Activated T-cell treated with anti-CD3 and anti-CD28 coated beads for 4 hours (primary cell): ENCODE measurements at places on chromosomes 1 and 21.

GRCh38 chr21:36021251-36021837 is 39.0 kb downstream of the SETD4 start:
- no peak for DNase-seq

DNA sequence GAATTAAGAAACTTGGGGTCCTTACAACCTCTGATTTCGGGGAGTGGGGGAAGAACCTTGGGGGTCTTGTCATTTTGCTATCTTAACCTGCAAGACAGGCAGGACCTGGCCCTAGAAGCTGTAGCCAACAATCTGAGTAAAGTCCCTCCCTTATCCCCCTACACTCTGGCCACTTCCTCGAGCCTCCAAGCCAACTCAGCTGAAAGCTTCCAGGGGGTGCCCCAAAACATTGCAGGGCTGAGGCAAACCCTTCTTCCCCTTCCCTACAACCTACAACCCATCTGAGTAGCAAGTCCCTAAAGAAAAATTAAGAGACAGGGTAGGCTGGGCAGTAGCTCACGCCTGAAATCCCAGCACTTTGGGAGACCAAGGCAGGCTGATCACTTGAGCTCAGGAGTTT is 5.0 kb downstream of the CERS2 start:
- DNase-seq, result no peak

- no peak for DNase-seq
Measured at GRCh38 chr1:175857756-175858155, 114.4 kb upstream of the TNR start.

GRCh38 chr1:68600049-68600661 is 103.3 kb upstream of the DEPDC1 start:
- no peak for DNase-seq

DNA sequence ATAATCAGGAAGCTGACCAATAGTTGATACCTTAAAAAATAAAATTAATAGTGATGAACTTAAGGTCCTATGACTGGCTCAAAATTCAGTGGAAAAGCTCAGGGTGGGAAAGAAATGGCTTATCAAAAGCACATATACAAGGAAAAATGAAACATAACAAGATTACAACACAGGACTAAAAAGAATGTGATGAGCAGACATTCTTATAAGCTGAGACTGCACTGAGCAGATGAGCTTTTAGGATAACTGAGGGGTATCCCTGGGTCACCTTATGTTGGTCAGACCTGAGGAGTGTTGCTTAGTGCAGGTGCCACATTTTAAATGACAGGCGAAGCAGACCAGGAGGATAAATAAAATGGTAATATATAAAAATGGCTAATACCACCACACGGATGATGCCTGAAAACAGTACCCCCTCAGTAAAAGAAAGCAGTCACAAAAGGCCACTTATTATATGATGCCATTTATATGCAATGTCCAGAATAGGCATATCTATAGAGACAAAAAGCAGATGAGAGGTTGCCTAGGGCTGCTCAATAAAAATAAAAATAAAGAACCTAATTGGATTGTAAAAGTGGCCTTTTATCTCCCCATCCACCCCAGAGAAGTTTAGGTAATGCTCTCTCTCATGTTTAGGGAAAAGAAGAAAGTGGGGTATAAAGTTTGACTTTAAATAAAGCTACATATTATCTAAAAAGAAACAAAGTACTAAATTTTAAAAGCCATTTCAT is 163.9 kb downstream of the SLC45A1 start:
- DNase-seq, result no peak

GRCh38 chr1:37238364-37239224 is 204.3 kb upstream of the GRIK3 start:
- DNase-seq, result no peak
